ENCODE measurements at places on chromosomes 1 and 21.

GRCh38 chr1:190262538-190262937 is 215.1 kb downstream of the BRINP3 start:
- DNase-seq: no peak

GRCh38 chr1:110385369-110385768 is 5.5 kb downstream of the SLC16A4 start:
- no peak for DNase-seq

DNA sequence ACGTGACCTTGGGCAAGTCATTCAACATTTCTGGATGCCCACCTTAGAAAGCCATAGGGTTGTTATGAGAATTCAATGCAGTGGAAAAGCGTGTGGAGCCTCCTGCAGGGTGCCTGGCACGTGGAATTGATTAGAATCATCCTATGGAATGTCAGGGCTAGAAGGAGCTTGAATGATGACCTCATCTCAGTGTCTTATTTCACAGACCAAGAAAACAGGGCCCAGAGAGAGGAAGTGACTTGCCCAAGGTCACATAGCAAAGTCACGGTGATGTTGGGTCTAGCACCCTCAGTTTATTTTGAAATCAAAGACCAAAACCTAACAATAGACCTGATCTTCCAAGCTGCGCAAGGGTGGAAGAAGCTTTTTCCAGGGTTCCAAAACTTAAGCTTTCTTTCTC is 6.0 kb downstream of the TRABD2B start:
- no peak for DNase-seq

DNA sequence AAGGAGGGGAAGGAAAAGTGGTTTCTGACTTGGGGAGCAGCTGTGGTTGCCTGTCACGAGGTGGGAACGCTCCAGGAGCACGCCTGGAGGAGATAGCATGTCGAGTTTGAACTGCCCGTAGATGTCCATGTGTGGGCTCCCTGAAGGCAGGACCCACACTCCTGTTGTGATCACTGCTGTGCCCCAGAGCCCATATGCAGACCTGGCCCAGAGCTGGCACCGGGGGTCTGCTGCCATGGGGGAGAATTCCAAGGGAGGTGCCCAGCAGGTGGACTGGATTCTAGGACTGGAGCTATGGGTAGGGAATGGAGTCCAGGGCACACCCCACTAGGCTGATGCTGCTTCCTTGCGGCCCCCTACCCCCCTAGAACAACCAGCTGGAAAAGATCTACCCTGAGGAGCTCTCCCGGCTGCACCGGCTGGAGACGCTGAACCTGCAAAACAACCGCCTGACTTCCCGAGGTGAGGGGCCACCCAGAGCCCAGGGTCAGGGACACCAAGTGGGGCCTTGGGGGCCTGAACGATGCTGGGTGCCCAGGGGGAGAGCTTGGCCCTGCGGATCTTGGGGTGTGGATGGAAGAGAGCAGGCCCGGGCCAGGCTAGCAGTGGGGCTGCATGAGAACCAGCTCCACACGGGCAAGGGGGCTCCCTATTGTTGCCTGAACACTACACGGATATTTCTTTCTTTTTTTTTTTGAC is 9.3 kb downstream of the PODN start:
- DNase-seq: no peak

- no peak for DNase-seq
These were observed 46.8 kb upstream of the RUNX1 start for GRCh38 chr21:35095859-35096291.

DNA sequence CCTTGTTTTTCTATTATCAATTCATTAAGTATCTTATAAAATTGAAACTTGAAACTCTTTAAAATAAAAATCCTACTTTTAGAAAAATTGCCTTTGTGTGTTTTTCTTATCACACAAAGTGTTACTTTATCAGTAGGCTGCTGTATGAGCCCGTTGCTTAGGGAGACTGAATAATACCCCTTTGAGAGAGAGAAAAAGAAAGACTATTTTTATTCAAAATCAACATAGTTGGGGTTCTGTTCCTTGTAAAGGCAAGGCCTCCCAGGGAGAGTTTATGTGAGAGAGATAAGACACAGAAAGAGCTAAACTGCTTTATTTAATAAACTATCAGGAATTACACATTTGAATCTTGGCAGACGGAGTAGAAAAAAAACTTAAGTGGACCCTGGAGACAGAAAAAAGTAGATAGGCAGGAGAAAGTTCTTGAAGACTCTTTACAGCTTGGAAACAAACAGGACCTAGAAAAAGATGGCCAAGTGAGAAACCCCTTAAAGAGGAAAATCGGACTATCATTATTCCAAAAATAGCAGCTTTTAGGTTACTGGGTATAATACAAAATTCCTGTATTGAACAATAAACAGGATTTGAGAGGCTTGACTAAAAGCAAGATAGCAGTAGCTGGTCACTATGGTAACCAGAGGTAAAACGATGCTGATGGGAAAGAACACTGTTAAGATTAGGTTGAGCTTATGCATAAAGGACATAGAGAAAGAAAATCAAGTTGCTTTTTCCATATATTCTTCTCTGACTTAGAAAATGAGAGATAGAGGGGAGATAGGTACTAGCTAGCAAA is 170.9 kb downstream of the LRRC7 start:
- no peak for DNase-seq

- DNase-seq: no peak
These were observed 3.6 kb downstream of the CERS2 start for GRCh38 chr1:150970808-150971582.

DNA sequence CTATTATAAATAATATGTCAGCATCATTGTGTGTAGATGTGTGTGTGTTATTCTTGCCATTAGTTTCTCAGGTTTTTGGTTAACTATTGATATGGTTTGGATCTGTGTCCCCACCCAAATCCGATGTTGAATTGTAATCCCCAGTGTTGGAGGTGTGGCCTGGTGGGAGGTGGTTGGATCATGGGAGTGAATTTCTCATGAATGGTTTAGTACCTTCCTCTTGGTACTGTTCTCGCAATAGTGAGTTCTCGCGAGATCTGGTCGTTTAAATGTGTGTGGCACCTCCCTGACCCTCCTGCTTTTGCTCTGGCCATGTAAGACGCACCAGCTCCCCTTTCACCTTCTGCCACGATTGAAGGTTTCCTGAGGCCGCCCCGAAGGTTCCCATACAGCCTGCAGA is 9.6 kb upstream of the POFUT2 start:
- DNase-seq: no peak

- DNase-seq: peak; percentile 3
These were observed 26.8 kb upstream of the NCAM2 start for GRCh38 chr21:20971296-20971921.

DNA sequence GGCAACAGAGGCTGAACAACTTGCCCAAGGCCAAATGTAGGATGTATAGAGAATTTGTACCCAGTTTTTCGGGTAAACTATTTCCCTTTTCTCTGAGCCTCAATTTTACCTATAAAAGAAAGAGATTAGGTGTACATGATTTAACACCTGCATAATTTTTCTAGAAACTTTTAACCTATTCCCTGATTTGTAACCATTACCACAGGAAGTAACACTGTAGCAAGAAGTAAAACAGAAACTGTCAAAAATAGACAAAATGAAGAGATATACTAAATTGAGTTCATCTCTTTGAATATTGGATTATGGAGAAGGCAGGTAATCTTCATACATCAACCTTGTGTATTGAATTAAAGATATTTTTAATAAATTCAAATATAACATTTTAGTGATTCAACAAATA is 136.2 kb downstream of the ZC3H11B start:
- DNase-seq: no peak

DNA sequence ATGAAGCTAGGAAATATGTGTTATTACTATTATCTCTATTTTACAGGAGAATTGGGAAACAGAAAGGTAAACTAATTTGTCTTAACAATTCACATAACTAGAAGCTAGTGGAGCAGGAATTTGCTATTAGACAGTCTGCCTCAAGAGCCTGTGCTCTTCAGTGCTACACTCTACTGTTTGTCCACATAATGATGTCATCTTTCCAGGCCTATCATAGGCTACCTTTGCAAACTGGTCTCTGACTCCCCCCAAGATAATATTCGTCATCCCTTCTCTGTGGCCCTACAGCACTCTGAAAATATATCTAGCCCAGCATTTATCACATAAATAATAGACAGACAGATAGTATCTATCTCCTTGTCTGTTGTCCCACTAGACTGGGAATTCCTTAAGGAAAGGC is 34.1 kb downstream of the TRIT1 start:
- no peak for DNase-seq

- no peak for DNase-seq
These were observed 28.3 kb downstream of the TTC3 start for GRCh38 chr21:37101384-37101783.

- no peak for DNase-seq
These were observed 8.5 kb downstream of the TMEM61 start for GRCh38 chr1:54988975-54989374.

DNA sequence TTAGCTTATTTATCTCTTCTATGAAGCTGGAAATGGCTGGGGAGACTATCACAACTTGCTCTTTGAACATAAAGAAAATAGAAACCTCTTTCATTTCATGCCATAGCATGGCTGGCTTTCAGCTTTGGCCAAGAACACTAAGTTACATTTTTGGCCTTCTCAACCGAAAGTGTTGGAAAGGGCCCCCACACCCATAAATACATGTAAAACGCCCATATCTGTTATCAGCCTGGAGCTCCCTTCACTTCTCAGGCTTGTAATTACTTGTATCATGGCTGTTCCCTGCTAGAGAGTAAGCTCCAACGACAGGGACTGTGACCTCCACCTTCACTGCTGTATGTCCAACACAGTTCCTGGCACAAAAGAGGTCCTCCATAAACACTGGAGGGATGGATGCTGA is 12.7 kb upstream of the EIF4G3 start:
- no peak for DNase-seq

DNA sequence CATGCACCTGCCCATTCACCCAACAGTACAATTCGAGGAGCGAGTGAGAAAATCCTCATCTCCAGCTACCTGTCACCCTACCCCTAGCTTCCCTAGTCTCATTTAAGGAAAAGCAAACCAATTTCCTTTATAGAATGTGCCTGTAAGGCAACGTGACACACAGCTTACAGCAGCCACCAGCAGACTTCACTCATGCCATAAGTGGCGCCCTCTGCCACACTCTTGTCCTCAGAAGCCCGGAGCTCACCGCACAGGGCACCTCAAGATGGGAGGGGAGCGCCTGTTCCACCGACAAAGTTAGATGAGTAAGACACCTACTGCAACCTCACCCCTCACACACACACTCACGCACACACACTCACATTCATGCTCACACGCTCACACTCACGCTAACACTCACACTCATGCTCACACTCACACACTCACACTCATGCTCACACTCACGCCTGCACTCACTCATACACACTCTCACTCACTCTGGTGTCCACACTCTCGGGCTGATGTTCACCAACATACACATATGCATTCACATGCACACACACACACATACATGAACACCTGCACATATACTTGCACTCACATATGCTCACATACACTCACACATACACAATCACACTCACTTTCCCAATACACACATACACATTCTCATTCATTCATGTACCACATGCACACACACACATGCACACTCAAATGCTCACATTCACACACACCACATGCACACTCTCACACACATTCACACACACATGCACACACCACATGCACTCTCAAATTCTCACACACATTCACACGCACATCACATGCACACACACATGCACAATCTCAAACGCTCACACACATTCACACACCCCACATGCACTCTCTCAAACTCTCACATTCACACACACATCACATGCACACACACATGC is 170.7 kb downstream of the PSMG1 start:
- no peak for DNase-seq

DNA sequence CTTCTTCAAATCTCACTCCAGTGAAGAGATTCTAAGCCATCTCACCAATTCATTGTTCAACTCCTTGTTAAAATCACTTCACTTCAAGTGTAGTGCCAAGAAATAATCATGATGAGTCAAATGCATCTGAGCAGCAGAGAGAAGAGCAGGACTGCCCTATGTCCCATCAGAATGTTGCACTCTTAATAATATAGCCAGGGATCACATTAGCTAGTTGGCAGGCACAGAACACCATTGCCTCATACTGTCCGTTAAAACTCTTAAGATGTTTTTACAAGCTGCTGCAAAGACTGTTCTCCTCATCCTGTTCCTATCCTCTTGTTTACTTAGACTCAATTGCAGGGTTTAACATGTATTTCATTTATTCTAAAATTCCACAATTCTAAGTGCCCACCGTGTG is 432.9 kb downstream of the PLPP3 start:
- no peak for DNase-seq

DNA sequence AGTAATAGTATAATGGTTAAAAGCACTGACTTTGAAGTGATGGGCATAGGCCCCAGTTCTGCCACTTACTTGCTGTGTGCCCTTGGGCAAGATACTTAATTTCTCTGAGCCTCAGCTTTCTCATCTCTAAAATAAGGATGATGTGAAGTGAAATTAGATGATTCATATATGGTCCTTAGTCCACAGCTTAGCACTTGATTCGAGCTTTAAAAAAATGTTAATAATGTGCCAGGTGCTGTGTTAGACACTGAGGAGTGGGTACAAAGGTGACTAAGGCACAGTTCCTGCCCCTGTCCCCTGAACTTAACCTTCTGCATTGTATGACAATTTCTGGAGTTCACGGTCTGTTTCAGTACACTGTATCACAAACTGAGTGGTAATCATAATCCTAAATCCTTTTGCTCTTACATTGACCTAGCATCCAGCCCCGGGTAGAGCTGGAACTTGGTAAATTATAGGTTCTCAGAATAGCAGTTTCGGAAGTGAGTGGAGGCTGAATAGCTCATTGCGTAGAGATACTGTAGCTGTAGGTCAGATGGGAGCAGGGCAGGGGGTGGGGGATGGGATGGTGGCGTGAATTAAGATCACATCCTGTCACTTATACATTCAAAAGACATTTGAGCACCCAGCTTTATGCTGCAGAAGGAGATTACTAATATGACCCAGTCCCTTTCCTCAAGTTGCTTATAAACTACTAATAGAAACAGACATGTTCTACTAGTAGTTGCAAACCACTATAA is 1.5 kb downstream of the ZNF691 start:
- no peak for DNase-seq

DNA sequence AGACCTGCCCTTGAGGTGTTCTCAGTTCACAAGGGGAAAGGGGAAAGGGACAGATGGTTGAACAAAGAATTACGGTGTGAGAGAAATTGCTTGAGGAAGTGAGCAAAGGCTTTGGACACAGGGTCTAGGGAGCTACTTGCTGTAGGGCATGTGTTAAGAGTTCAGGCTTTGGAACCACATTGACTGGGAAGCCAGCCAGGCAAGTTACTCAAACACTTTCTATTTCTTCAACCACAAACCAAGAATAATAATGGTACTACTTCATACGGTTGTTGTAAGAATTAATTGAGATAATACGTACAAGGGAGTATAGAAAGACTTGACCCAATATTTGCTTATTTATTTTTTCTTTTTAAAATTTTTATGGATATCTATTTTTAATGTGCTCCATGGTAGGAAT is 26.6 kb downstream of the AK4 start:
- no peak for DNase-seq

GRCh38 chr1:204507317-204508105 is 8.7 kb upstream of the MDM4 start:
- peak; percentile 43 for DNase-seq

DNA sequence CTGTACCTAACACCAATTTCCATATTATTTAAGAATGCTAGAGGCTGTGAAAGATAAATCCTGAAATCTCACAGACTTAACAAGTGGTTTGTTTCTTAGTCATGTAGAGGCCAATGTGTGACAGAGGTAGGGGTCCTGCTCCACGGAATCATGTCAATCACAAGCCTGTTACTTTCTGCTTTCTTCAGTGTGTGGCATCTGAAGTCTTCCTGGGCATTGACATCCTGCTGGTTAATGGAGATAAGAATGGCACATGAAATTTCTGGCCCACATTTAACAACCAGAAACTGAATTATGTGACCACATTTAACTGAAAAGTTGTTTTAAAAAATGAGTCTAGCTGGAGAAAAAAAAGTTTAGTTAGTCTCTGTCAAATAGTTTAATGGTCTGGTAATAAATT is 68.3 kb upstream of the PLA2G4A start:
- DNase-seq: no peak
